NCI-H748 treated with DMSO at 0.1 percent for 48 hours (cell line): ENCODE measurements at places on chromosomes 1 and 21.

- DNase-seq, result no peak
These were observed 299.4 kb downstream of the RYR2 start for GRCh38 chr1:237341391-237341790.

DNA sequence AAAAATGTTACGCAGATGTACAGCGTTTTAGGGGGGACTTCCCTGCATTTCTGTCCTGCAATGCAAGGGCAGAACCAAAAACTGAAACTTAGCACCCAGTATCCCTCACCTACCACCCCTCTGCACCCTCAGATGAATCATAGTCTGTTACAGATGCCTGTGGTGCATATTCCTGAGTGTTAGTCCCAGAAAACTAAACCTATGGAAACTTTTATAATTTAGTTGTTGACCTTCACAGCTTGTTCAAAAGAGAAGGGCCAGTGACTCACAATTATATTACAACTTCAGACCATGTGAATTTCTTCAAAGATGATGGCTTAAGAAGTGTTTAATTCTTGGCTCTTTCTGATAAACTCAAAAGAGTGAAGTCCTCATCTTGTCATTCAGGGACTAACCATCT, 5.8 kb downstream of the PTGER3 start:
- no peak for DNase-seq

DNA sequence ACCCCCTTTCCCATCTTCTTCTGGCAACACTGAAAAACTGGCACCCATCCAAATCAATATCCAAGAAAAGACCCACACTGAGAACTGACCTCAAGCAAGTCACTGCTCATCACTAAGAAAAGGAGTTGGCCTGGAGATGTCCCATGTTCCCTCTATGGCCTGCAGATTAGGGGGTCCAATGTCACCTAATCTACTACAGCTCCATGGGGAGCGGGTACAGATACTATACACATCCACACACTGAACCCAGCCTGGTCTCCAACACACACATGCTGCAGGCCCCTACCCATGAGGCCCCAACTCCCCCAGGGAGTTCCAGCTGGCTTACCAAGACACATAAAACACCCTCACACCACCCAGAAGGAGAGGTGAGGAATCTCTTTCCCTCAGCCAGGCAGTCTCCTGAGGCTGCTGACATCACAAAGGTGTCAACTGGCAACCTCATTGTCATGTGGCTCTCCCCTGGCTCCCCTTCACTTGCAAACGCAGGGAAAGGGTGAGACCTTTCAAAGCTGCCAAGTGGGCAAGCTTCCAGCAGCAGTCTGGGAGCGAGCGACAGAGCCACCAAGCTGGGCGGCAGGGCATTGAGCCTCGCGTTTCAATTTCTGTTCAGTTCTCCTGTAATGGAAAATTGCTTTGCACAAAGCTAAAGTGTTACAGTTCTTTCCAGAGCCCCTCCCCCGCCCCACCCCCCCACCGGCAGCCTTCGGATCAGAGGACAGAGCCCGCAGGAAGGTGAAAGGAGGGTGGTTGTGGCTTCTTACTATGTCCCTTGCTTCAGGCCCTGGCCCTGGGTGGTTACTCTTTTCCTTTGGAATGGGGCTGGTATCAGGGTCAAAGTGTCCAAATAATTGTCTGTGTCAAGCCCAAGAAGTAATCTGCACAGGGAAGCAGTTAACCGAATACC, at the start of gene LRRC52:
Gene LRRC52 (plus strand): TSS at position 469 of the 907 bp plus-strand sequence. CDS start 297 bp downstream, at position 766.
- peak; percentile 5 for DNase-seq

DNA sequence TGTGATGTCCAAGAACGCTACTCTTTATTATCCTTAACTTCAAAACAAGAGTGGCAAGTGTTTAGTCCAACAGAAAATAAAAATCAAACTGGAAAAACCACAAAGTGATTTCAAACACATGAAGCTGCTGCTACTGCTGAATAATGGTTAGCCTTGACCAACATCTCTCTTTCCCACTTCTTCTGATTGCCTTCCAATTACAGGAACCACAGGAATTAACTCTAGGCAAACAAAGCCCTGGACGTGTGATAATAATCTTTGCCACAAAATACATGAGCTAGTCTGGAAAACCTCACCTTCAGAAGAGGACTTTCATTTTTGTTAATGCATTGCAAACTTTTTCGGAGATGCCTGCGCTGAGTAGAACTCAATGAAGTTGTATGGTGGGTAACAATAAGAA, 48.6 kb upstream of the COL11A1 start:
- DNase-seq, result no peak

DNA sequence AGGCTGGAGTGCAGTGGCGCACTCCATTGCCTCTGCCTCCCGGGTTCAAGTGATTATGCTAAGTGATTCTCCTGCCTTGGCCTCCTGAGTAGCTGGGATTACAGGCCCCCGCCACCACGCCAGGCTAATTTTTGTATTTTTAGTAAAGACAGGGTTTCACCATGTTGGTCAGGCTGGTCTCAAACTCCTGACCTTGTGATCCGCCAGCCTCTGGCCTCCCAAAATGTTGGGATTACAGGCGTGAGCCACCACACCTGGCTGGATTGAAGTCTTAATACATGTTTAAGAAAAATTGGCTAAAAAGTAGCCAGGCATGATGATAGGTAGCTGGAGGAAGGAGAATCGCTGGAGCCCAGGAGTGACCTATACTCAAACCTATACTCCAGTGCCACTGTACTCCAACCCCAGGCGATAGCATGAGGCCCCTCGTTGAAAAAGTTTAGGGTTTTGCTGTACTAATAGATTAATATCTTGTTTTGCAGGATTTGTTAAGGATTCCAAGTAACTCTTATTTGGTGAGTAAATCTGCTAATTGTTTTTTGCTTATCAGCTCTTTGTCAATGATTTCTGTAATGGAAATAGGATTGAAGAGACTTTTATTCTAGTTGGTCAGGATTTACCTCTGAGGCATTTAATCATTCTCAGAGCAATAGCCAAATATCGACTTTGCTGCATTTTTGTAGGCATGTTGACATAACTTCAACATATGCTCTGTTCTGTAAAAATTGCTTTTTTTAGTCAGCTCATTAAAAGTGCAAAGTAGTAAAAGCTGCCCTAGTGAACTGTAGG, 2.0 kb downstream of the RCC1 start:
- no peak for DNase-seq

GRCh38 chr1:156813750-156814570, 2.7 kb downstream of the SH2D2A start:
- no peak for DNase-seq

- no peak for DNase-seq
These were observed 20.0 kb downstream of the YIPF1 start for GRCh38 chr1:53869454-53870117.

DNA sequence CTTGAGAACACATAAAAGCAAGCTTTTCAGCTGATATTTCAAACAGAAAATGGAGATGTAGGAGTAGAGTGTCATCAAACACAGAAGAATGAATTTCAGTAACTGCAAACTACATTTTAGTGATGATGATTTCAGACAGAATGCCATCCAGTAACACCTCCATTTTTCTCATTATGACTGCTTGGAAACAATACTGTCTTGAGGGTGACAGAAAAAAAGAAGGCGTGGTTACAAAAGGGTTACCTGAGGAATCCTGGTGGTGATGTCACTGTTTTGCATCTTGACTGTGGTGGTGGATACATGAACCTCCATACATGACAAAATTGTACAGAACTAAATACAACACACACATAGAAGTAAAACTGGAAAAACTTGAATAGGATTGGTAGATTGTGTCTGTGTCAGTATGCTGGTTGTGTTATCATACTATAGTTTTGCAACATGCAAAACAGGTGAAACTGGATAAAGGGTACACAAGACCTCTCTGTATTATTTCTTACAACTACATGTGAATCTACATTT, 375.9 kb downstream of the PTBP2 start:
- no peak for DNase-seq

- DNase-seq, result no peak
These were observed 11.6 kb downstream of the SDCCAG8 start for GRCh38 chr1:243267471-243267880.

DNA sequence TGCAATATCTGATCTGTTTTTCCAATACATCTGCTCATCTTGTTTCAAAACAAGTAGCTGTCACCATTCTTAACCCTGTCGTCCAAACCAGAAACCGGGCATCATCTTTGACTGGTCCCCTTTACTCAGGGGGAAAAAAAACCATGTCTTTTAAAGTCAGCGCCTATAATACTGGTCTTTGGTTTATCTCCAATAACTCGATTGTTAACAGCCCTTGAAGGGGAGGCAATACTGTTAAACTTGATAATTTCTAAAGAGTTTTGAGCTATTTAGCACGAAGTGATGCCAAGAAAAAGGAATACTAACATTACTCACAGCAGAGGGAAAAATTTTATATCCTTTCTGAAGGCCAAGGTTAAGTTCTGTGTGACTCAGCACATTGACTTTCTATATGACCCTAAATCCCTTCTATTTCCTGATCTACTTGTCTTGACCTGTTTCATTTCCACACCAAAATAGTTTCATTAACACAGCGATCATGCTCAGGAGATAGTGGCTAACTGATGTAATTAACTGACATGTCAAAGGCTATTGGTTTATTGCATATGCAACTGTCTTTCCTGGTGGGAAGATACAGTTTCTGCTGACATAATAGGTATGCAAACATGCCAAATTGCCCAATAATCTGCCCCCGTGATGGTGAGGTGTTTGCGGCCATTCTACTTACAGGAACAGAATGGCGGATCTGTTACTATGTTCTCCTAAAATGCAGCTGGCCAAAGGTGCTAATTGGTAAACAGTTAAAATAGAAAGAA, 59.1 kb downstream of the NFIA start:
- peak; percentile 87 for DNase-seq

DNA sequence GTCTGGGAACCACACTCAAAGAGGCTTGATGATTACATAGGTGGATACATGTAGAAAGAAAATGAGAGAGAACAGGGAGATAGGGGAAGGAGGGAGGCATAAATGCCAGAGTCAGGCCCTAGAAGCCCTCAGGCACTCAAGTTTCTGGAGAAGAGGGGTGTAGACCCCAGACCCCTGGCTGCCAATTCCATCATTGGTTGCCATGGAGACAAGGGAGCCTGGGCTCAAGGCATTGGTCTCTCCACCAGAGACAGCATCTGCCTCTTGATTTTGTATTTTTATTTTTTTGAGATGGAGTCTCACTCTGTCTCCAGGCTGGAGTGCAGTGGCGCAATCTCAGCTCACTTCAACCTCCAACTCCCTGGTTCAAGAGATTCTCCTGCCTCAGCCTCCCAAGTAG, 114.3 kb upstream of the GRIK3 start:
- no peak for DNase-seq

DNA sequence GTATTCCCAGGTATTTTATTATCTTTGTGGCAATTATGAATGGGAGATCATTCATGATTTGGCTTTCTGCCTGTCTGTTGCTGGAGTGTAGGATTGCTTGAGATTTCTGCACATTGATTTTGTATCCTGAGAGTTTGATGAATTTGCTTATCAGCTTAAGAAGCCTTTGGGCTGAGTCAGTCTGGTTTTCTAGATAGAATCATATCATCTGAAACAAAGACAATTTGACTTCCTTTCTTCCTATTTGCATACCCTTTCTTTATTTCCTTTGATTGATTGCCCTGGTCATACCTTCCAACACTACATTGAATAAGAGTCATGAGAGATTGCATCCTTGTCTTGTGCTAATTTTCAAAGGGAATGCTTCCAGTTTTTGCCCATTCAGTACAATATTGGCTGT, 8.0 kb downstream of the OR2L3 start:
- DNase-seq, result no peak

GRCh38 chr1:170520601-170521000, 11.4 kb upstream of the GORAB start:
- no peak for DNase-seq

DNA sequence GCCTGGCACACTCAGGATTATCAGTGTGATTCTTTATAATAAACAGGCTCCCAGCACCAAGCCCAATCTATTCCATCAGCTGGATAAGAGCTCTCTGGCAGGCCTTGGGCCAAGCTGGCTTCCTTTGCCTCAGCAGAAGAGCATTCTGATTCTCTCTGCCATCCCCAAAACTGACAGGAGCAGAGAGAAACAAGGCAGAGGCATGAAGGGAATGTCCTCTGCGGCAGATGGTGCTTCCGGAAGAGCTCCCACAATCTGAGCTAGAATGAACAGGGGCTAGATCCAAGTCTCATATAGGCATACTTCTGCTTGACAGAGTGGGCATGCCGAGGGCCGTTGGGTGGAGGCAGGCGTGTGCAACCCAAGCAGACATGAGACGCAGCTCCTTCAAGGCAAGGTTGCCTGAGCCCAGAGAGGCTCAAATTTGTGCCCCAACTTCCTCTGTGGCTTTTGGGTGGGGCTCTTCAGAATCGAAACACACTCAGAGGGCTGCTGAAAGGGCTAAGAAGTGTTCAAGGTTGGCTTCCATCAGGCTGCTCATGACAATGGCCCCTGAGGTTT, 4.0 kb downstream of the CAPN2 start:
- DNase-seq, result no peak

GRCh38 chr1:159935719-159936272, 9.6 kb downstream of the IGSF9 start:
- DNase-seq, result no peak

- DNase-seq, result no peak
These were observed 150.3 kb downstream of the TNFSF18 start for GRCh38 chr1:172900376-172900997.

DNA sequence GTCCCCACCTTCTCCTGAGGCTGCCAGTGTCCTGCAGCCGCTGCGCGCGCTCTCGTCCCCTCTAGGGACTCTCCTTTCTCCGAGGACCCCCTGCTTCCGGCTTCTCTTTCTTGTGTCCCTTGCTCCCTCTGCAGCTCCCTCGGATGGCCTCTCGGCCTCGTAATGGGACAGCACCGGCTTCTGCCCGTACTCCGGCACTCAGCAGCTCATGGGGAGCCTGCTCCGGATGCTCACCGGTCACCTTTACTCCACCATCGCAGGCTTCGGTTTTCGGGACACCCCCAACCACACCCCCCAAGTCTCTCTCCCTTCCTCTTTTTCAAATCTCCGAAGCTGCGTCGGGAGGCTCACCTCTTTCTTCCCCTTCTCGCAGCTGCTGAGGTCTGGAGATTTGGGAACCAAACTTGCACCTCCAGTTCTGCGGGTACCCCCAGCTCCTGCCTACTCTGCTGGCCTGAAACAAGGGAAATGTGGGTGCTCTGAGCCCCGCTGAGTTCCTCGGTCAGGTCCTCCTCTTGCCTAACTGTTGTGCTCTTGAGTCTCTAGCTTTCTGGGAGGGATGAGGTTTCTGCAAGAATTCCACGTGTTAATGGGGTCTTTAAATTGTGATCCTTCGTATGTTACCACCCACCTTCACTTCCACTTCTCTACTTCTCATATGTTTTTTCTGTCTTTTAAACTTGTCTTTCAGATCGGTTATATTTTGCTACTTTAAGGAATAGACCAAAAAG, 930 bp downstream of the CDC14A start:
- peak; percentile 19 for DNase-seq

GRCh38 chr1:23242414-23242813, 25.1 kb upstream of the HTR1D start:
- DNase-seq, result no peak

- no peak for DNase-seq
These were observed 72.0 kb upstream of the TARDBP start for GRCh38 chr1:10940451-10940804.

DNA sequence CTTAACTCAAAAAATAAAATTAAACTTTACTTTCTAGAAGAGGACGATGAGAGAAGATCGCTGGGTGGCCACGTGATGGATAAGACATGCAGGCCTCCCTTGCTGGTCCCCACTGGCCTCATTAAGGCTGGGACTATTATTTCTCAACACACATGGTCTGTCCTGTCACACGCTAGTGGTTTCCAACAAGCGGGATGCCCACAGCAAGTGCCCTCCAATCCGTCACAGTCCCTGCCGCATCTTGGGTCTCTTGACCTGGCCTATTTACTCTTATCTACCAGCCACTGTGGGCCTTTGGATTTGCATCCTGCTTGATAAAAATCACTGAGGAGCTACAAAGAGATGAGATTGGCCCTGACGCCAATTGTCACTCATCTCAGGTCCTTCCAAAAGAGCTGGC, 30.0 kb downstream of the CAPZB start:
- no peak for DNase-seq
